ENCODE measurements at places on chromosomes 12 and 14. TPM values are rescaled to one million over a fixed set of nuclear protein-coding genes. Genes with fewer than 3 reads are reported as not detected.

GPR84 gene
- total RNA-seq: 2.9 TPM

IFNG-AS1 gene
- 3.9 TPM for total RNA-seq

GRCh38 chr14:37129047-37129446, 43.4 kb downstream of the SLC25A21 start:
- no peak for DNase-seq

DNA sequence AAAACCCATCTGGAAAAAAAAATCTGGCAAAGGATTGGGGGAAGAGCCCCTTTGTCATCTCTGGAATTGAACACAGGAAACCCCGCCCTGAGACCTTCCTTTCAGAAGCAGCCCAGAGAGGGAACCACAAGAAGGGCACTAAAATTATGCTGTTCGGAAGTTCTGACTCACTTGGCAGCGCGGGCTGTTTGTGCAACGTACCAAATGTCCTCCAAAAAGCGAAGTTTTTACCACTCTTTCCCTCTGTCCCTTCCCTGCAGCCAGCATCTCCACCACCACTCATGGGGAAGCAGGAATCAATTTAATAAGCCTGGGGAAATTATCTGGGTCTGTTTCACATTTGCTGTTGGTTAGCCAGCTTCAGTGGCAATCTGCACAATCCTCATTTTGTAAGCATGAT, 3.2 kb upstream of the SYNE3 start:
- no peak for DNase-seq

DNA sequence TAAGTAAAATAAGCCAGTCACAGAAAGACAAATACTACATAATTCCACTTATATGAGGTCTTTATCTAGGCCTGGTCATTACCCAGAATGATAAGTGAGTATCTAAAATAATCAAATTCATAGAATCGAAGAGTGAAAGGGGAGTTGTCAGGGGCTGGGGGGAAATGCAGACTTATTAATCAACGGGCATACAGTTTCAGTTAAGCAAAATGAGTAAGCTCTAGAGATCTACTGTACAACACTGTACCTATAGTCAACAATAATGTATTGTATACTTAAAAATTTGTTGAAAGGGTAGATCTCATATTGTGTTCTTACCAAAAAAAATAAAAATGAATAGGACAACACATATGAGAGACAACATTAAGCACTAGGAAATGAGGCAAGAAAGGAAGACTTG, 13.3 kb downstream of the BTBD7 start:
- DNase-seq: no peak

DNA sequence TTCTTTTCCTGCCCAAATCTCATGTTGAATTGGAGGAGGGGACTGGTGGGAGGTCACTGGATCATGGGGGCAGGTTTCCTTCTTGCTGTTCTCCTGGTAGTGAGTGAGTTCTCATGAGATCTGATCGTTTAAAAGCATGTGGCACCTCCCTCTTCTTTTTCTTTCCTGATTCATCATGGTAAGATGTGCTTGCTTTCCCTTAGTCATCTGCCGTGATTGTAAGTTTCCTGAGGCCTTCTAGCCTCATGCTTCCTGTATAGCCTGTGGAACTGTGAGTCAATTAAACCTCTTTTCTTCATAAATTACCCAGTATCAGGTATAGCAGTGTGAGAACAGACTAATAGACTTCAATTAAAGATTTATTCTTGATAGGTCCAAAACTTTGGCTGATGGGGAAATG, 83.5 kb downstream of the CAND1 start:
- DNase-seq: no peak

- no peak for DNase-seq
Observed at GRCh38 chr12:92702754-92703679, at the start of gene PLEKHG7. PLEKHG7 (plus strand) TSS chr12:92702989; CDS start chr12:92706632, 3,643 bp downstream.

- DNase-seq: peak; percentile 79
Observed at GRCh38 chr12:15590180-15590826, 198.9 kb downstream of the EPS8 start.

- no peak for DNase-seq
Observed at GRCh38 chr12:11081987-11082386, 10.1 kb downstream of the TAS2R43 start.

DNA sequence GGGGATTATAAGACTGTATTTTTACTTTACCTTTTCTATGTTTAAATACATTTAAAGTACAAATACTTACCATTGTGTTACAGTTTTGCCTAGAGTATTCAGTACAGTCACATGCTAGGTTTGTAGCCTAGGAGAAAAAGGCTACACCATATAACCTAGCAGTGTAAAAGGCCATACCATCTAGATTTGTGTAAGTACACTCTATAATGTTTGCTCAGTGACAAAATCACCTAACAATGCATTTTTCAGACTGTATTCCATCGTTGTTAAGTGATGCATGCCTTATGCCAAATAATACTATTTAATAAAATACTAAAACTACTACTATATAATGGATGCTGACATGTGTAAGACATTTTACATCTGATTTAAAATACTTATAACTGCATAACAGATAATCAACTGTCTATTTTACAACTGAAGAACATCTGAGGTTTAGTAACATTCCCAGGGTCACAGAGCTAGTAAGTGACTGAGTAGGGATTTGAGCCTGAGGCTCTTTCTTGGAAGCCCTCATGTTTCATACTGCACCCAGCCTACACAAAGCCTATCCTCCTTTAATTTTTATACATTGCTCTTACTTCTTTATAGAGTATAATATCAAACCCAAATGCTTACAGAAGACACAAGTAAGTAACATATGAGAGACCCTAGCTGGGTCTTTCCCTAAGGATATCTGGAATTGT, 296.8 kb downstream of the SYT1 start:
- DNase-seq: no peak

Data from umbilical cord (tissue), 2 donors.